ENCODE measurements at places on chromosomes 3 and 15.

DNA sequence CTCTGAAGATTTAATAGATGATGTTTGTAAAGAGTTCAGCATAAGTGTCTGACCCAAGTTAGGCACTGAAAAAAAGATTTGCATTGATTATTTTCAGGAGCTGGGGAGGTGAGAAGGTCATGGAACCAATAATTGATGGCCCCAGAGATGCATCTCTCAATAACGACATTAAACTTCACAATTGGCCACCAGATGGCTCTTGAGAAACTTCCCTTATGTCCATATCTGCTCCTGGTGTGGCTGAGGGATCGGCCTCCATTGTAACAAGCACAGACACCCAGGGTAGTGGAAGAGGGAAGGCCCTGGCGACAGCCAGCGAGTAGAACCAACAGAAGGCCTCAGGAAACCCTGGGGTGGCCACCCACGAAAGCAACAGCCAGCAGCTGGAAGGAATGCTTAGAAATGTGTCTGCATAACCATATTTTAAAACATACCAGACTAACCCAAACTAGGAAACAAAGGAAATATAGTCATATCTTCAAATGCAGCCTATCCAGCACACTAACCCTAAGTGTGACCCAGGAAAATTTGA, 536.7 kb downstream of the SOX2 start:
- peak; percentile 43 for DNase-seq

DNA sequence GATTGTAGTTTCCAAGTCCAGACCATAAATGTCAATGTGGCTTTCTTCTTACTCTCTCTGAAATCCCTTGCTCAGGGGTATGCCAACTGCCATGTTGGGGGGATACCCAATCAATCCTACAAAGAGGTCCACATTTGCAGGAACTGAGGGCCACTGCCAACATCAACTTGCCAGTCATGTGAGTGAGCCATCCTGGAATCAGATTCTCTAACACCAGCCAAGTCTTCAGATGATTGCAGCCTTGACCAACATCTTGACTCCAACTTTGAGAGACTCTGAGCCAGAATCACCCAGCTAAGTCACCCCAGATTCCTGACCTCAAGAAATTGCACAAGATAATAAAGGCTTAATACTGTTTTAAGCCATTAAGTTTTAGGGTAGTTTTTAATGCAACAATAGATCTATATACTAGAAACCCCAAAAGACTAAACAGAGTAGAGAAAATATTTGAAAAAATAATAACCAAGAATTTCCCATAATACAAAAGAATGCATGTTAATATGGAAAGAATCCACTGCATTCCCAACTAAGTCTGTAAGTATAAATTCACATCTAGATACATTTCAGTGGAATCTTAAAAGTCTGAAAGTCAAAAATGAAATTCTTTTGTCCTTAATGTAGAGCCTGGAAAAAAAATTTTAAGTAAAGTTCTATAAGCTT, 22.4 kb downstream of the ISG20 start:
- peak; percentile 88 for DNase-seq

DNA sequence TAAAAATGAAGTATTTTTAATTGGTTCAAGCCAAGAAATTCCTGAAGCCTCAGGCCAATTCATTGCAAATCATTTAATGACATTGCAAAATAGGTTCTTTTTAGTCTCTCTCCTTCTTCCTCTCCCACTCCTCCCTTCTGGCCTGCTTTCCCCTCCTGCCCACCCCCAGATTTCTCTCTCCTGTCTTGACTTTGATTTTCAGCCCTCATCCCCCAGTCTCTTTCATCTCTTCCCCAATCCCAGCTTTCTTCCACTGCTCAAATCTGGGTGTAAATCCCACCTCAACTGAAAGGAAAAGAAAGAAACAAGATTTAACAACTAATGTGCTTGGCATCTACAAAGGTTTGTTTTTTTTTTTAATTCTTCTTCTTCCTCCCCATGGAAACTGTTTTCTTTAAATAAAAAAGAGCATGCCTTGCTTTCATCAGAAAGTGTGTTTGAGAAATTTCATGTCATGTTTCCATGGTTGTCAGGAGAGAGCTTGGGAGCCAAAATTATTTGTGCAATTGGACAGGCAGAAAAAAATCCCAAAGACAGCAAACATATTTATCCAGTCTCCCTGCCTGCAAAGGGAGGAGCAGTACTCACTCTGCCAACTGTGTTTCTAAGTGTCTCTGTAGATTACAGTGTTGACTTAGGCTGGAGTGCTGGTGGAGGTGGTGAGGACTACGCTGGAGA, 50.4 kb downstream of the BOC start:
- DNase-seq: peak; percentile 75

GRCh38 chr3:169266351-169266750, 397.2 kb downstream of the MECOM start:
- no peak for DNase-seq

- DNase-seq: no peak
Observed at GRCh38 chr15:49236869-49237268, 66.8 kb downstream of the GALK2 start.

GRCh38 chr15:42919308-42919707, 1.3 kb downstream of the TTBK2 start:
- no peak for DNase-seq

DNA sequence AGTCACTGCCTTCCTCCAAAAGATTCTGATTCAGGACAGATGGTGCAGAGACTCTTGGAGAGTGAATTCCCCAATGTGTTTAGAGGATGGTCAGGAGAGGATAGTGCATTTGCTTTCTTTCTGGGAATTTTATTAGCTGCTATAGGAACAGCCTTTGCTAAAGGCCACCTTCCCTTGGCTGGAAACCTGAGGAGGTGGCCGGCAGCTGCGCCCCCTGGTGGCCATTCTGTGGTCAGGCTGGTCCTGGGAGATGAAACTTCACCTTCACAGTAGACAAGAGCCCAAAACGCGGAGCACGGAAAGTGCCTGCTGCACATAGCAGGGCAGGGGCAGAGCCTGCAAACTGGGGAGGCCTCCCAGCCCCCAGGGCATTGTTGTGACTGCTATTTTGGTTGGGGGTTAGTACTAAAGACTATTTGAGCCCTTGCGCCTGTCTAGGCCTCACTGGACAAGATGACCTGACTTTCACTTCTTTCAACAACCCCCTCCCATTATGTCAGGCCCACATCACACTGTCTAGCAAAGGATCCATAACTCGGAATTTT, 34.3 kb downstream of the SEC22C start:
- peak; percentile 53 for DNase-seq

GRCh38 chr3:80526153-80526552, 758.4 kb upstream of the ROBO1 start:
- DNase-seq: no peak

- peak; percentile 58 for DNase-seq
Observed at GRCh38 chr15:60179786-60180391, 175.8 kb downstream of the FOXB1 start.

- DNase-seq: no peak
Observed at GRCh38 chr3:17749705-17750293, 7.4 kb upstream of the TBC1D5 start.

DNA sequence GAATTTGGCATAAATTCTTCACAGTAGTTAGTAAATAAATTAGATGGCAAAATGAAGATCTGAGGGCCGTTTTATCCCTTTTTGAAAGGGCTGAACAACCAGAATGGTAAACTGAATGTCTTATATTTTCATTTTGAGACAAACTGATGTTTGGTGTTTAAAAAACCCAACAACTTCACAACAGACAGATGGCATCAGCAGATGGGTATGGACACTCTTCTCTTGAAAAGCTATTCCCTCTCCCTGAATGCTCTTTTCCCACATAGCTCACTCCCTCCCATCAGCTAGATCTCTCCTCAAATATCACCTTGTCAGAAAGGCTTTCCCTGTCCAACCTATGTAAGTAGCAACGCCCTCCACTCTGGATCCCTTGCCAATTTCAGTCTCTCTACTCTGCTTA, 33.3 kb downstream of the EMC4 start:
- no peak for DNase-seq

- DNase-seq: peak; percentile 93
Observed at GRCh38 chr15:50828610-50829206, 63.2 kb upstream of the SPPL2A start.

DNA sequence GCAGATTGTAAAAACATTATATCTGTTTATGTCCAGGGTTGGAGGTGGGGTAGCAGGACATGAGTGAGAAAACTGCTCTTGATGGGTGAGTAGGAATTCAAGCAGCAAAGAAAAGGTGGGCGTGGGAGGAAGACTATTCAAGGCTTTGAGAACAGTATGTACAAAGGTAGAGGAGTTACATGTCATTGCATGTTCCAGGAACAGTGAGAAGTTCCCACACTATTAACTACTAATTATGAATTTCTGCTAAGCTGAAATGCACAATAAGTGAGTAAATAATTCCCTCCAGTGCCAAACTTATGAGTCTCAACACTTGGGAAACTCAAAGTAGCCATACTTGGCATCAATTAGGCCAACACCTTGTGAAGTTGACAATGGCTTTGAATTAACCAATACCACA, 80.1 kb downstream of the SRGAP3 start:
- DNase-seq: no peak

GRCh38 chr3:64595253-64595694, 92.5 kb downstream of the ADAMTS9 start:
- DNase-seq: peak; percentile 99

GRCh38 chr3:22089284-22089683, 338.3 kb upstream of the ZNF385D start:
- peak; percentile 12 for DNase-seq
